Left lung (tissue), 14 donors: ENCODE measurements at places on chromosomes 4 and X. TPM values are rescaled to one million over a fixed set of nuclear protein-coding genes. Genes with fewer than 3 reads are reported as not detected.

Gene CXorf51A
- not detected for polyA plus RNA-seq

Gene PPA2
- 102 TPM for polyA plus RNA-seq

Gene P2RY4
- 0.38 TPM for polyA plus RNA-seq

Gene ZNF630
- polyA plus RNA-seq: 2.2 TPM

Gene SMPX
- 10.0 TPM for polyA plus RNA-seq

Gene DRP2
- polyA plus RNA-seq: 1.8 TPM

Gene OTC
- not detected for polyA plus RNA-seq

Gene SMARCA1
- 130 TPM for polyA plus RNA-seq

Gene ZCCHC4
- 17.1 TPM for polyA plus RNA-seq

Gene FAM241A
- polyA plus RNA-seq: 3.0 TPM

Gene ITM2A
- polyA plus RNA-seq: 87.1 TPM

Gene PARM1
- polyA plus RNA-seq: 54.5 TPM

Gene CNGA1
- 1.9 TPM for polyA plus RNA-seq

DNA sequence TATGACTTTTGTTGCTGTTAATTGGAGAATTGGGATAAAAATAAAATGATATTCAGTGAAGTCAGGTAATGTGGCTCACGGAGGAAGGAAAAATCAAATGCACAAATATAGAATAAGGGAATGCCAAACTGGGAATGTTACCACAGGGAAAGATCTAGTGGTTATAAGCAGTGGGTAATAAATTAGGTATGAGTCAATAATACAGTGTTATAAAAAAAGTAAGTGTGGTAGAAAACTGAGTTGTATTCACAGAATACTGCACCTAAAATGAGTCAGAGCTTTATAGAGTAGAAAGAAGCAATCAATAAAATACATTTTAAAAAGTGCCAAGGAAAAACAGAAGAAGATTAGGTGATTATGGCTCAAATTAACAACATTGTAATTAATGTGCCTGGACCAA, 34.5 kb downstream of the INTS12 start:
- H3K27me3 ChIP-seq: no peaks in the 10 kb centered on the region
- H3K27ac ChIP-seq: no peak overlapping the region
- no peak for DNase-seq

DNA sequence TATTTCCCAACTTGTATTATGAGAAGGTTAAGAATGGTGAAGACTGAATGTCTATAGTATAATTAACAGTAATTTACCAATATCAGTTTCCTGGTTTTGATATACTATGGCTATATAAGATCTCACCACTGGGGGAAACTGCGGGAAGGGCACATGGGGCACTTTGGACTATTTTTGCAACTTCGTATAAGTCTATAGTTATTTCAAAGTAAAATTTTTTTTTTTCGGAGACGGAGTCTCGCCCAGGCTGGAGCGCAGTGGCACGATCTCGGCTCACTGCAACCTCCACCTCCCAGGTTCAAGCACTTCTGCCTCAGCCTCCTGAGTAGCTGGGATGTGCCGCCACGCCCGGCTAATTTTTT, 46.1 kb downstream of the CXorf58 start:
- no peaks in the 10 kb centered on the region for H3K27me3 ChIP-seq
- DNase-seq: no peak
- H3K4me3 ChIP-seq: no peak overlapping the region
- no peak overlapping the region for H3K27ac ChIP-seq
- H3K36me3 ChIP-seq: no peaks in the 10 kb centered on the region

GRCh38 chr4:166675411-166675810, 558.9 kb downstream of the SPOCK3 start:
- no peaks in the 10 kb centered on the region for H3K4me1 ChIP-seq
- no peak overlapping the region for H3K27ac ChIP-seq
- no peaks in the 10 kb centered on the region for H3K27me3 ChIP-seq
- DNase-seq: no peak

GRCh38 chrX:20240201-20240600, 26.5 kb downstream of the RPS6KA3 start:
- no peaks in the 10 kb centered on the region for H3K36me3 ChIP-seq
- no peaks in the 10 kb centered on the region for H3K4me1 ChIP-seq
- no peak overlapping the region for H3K4me3 ChIP-seq

- H3K27me3 ChIP-seq: no peaks in the 10 kb centered on the region
- H3K4me1 ChIP-seq: no peaks in the 10 kb centered on the region
- no peak for DNase-seq
Measured at GRCh38 chr4:101696276-101697010, 94.1 kb upstream of the BANK1 start.

- H3K36me3 ChIP-seq: no peaks in the 10 kb centered on the region
- H3K4me1 ChIP-seq: peaks cover 4% of the 10 kb centered on the region
- no peak for DNase-seq
- no peak overlapping the region for H3K4me3 ChIP-seq
- no peak overlapping the region for H3K27ac ChIP-seq
Measured at GRCh38 chr4:26785810-26786209, 74.8 kb upstream of the STIM2 start.

DNA sequence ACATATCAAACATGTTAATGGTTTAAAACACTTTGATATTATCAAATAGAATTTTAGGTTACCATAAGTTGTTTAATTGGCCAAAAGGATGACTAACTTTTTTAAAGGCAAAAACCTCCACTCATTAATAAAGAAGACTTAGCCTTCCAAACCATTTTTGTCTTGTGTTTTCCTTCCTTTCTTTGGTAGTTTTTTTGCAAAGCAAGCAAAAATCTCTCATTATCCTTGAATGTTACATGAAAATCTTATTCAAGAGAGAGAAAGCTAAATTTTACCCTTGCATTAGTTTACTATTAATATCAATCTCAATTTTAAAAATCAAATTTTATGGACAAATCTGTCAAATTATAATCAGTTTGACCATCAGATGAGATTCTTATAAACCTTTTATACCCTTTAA, 419.5 kb downstream of the SPIN4 start:
- H3K27ac ChIP-seq: no peak overlapping the region
- no peak for DNase-seq
- no peak overlapping the region for H3K4me3 ChIP-seq

GRCh38 chr4:14607001-14607400, 395.3 kb upstream of the CPEB2 start:
- H3K4me1 ChIP-seq: no peaks in the 10 kb centered on the region
- no peak overlapping the region for H3K4me3 ChIP-seq
- DNase-seq: no peak
- H3K27ac ChIP-seq: no peak overlapping the region

DNA sequence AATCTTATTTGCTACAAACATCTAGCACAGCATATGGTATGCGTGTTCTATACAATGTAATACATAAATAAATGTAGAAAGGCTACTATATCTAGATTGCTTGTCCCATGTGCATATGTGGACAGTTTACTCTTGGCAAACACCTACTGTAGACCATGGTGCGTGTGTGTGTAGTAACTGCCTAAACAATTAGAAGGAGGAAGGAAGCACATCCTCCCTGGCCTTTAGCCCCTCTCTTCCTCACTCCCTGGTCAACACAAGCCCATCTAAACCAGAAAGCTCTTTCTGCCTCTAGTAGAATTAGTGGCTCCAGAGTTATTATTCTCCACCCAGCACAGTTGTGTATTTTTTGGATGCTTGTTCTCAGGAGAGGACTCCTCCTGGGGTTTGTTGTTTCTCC, 73.9 kb downstream of the KDR start:
- no peak for DNase-seq
- no peaks in the 10 kb centered on the region for H3K36me3 ChIP-seq
- H3K4me1 ChIP-seq: no peaks in the 10 kb centered on the region
- no peak overlapping the region for H3K4me3 ChIP-seq
- no peaks in the 10 kb centered on the region for H3K27me3 ChIP-seq

DNA sequence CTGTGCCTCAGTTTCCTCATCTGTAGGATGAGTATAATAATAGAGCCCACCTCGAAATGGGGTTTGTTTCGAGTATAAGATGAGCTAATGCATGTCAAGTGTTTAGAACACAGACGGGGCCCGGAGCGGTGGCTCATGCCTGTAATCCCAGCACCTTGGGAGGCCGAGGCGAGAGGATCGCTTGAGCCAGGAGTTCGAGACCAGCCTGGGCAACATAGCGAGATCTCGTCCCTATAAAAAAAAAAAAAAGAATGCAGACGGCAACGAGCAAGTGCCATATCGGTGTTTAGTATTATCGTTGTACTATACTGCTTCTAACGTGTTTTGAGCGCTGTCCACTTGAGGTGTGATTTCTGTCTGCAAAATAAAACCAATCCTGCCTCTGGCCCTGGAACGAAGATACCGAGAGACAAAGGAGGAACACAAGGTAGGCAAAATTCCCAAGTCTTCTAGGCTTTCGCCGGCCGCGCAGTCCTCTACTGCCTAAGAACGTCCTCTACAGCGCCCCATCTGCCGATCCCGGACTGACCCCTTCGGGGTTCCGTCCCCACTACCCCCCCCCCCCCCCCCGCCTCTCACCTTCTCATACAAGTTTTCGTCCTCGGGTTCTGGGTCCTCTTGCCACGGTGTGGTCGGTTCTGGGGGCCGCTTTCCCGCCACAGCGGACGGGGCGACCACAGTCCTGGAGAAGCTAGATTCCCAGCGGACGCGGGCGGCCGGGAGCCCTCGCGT, 442 bp downstream of the NDUFB11 start:
- DNase-seq: peak; percentile 42
- H3K36me3 ChIP-seq: peaks cover 16% of the 10 kb centered on the region
- H3K4me3 ChIP-seq: peak overlapping the region; percentile 45
- no peaks in the 10 kb centered on the region for H3K27me3 ChIP-seq
- peak overlapping the region; percentile 95 for H3K27ac ChIP-seq
- H3K4me1 ChIP-seq: peaks cover 27% of the 10 kb centered on the region

DNA sequence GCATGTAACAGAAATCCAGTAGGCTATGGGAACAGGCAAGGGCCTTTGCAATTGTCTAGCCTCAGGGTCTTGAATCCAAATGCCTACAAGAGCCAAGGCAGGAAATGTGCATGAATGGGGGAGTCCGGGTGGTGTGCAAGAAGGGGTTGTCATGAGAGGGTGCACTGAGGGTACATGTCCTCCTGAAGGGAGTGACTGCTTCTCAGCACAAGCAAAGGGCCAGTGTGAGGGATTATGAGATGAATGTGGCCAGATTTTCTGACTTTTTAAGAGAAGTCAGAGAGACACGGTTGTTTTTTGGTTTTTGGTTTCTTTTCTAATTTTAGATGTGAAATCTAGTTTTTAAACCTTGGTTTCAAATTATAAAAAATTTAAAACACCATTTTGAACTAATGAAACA, 76.5 kb upstream of the LSM6 start:
- no peaks in the 10 kb centered on the region for H3K4me1 ChIP-seq
- H3K4me3 ChIP-seq: no peak overlapping the region
- H3K36me3 ChIP-seq: no peaks in the 10 kb centered on the region
- no peaks in the 10 kb centered on the region for H3K27me3 ChIP-seq
- no peak for DNase-seq
- H3K27ac ChIP-seq: no peak overlapping the region

DNA sequence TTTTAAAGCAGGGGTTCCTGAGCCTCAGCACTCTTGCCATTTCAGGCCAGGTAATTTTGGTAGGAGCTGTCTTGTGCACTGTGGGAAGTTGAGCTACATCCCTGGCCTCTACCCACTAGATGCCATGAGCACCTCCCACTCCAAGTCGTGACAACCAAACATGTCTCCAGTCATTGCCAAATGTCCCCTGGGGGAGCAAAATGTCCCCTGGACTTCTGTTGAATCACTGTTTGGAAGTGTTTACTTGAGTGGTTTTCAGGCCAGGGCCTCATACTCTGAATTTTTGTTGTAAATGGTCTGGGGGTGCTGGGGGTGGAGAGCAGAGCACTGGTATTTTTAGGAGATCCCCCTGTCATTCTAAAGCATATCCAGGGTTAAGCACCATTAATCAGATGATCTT, 3.2 kb downstream of the PDK3 start:
- H3K27me3 ChIP-seq: no peaks in the 10 kb centered on the region
- no peak overlapping the region for H3K27ac ChIP-seq
- no peak overlapping the region for H3K4me3 ChIP-seq
- H3K36me3 ChIP-seq: no peaks in the 10 kb centered on the region
- DNase-seq: no peak

DNA sequence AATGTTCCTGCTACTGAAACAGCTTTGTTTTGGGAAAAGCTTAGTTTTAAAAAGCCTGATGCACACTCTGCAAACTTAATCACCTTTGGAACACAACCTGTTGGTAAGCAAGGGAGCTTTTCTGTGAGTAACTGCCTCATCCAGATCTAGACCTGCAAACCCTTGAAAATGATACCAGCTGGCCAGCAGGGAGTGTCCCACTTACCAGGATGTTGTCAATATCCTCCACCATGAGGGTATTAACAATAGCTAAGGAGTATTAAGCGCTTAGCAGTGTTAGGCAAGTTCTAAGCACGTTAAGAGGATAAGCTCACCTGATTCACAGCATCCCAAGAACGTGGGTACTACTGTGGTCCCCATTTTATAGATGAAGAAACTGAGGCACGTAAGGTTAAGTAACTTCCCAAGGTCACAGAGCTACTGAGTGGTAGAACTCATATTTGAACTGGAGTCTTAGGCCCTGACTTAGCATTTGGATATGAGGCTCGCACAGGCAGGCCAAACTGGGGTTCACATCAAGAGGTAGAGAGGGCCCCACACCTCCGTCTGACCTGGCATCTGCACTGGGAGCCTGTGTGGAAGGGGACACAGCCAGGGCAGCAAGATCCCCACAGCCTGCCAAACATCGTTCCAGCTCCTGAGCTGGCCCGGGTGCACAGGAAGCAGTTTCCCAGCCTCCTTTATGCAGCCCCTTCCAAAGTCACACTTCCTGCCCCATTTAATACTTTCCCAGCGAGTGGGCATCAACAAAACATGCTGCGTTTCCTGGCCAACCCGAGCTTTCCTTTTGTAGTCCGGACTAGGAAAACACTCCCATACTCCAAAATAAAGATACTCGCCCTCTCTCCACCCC, 32.7 kb downstream of the IRF2 start:
- peaks cover 93% of the 10 kb centered on the region for H3K4me1 ChIP-seq
- H3K27ac ChIP-seq: peak overlapping the region; percentile 60
- no peaks in the 10 kb centered on the region for H3K27me3 ChIP-seq
- no peak for DNase-seq

DNA sequence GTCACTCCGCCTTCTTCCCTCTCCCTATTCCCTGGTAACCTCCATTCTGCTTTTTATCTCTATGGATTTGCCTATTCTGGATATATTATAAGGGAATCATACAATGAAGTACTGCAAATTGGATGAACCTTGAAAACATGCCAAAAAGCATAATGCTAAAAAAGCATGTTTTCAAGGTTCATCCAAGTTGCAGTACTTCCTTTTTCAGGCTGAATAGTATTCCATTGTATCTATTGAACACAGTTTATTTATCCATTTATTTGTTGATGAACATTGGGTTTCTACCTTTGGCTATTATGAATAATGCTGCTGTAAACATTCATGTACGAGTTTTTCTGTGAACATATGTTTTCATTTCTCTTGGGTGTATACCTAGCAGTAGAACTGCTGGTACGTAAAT, 9.2 kb downstream of the SAP30 start:
- no peak overlapping the region for H3K27ac ChIP-seq
- no peak for DNase-seq
- H3K4me1 ChIP-seq: no peaks in the 10 kb centered on the region
- H3K36me3 ChIP-seq: no peaks in the 10 kb centered on the region
- H3K27me3 ChIP-seq: no peaks in the 10 kb centered on the region

GRCh38 chr4:87633243-87633642, 16.8 kb upstream of the DMP1 start:
- H3K4me1 ChIP-seq: no peaks in the 10 kb centered on the region
- H3K27ac ChIP-seq: no peak overlapping the region
- peak; percentile 69 for DNase-seq
- no peaks in the 10 kb centered on the region for H3K36me3 ChIP-seq
- no peak overlapping the region for H3K4me3 ChIP-seq

- no peaks in the 10 kb centered on the region for H3K4me1 ChIP-seq
- no peak for DNase-seq
- no peak overlapping the region for H3K4me3 ChIP-seq
- no peak overlapping the region for H3K27ac ChIP-seq
Measured at GRCh38 chr4:180635281-180635680, 1607.9 kb upstream of the TENM3 start.

GRCh38 chrX:52563105-52563504, 46.2 kb upstream of the XAGE1B start:
- no peak overlapping the region for H3K27ac ChIP-seq
- H3K36me3 ChIP-seq: no peaks in the 10 kb centered on the region
- DNase-seq: no peak
